Dorsolateral prefrontal cortex (tissue), 122 donors: ENCODE measurements at places on chromosomes 7 and 10.

- DNase-seq = no peak
Observed at GRCh38 chr7:143416565-143417149, 8.0 kb upstream of the EPHA1 start.

- DNase-seq = no peak
Observed at GRCh38 chr7:115477193-115477651, 553.3 kb downstream of the TFEC start.

DNA sequence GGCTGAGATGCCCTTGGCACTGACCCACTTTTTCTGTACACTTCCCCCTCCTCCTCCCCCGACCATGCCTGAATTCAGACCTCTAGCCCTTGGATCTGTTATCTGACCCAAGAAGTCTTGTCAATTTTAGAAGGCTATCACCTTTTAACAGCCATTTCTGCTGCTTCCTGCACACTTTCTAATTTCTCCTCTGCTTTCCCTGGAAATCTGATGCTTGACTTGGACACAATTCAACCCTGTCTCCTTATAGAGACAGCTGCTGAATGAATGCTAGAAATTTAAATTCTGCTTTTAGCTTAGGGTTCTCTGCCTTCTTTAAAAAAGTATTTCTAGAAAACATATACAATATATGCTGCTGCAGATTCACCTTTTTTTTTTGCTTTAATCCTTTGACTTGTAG is 417.9 kb upstream of the KLF6 start:
- no peak for DNase-seq

DNA sequence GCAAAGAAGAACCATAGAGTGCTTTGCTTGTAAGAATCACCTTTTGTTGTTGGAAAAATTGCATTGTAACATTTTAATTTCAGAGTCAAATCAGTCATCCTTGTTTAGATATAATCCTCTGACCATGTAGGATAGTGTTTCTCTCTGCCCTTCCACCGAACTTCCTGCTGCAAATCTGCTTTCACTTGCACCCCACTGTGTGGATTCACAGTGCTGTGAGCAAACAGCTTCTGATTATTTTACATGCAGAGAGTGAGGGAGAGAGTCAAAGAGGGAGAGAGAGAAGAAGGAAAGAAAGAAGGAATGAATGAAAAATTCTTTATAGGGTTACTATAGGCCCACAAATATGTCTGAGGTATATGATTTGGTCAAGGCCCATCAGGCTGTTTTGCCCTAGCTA is 30.0 kb upstream of the SEM1 start:
- DNase-seq = no peak

- DNase-seq = no peak
Observed at GRCh38 chr10:4683137-4683536, 142.9 kb upstream of the AKR1E2 start.

DNA sequence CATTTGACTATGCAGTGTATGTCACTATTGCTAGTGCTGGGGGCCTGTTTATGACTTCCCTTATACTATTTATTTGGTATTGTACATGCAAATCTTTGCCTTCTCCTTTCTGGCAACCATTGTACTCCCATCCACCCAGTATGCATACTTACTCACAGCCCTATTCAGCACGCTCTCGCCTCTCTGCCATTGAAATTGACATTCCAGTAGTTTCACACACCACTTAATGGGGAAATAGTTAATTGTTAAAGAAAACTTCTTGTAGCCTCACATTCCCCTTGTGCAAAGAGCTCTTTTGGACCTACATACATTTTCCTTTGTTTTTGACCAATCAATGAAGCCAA is 9.9 kb downstream of the CLDN12 start:
- DNase-seq = no peak

DNA sequence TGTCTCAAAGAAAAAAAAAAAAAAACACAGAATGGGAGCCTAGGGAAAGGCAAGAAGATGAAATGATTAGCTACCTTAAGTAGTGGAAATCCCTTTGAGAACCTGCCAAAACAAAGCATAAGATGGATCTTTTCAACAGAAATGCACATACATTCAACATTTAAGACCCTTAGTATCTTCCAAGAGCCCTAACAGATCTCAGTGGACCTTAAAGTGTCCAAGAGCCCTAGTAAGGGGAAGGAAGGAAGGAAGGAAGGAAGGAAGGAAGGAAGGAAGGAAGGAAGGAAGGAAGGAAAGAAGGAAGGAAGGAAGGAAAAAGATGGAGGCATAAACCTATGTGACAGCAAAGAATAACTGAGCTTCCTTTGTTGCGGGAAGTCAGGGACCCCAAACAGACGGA is 11.6 kb upstream of the MACROH2A2 start:
- DNase-seq = no peak

GRCh38 chr7:30163231-30163894 is 28.6 kb downstream of the MTURN start:
- DNase-seq = no peak

GRCh38 chr7:16344927-16345326 is 76.4 kb downstream of the CRPPA start:
- no peak for DNase-seq

- DNase-seq = no peak
Observed at GRCh38 chr7:97512441-97513207, 219.3 kb upstream of the TAC1 start.

DNA sequence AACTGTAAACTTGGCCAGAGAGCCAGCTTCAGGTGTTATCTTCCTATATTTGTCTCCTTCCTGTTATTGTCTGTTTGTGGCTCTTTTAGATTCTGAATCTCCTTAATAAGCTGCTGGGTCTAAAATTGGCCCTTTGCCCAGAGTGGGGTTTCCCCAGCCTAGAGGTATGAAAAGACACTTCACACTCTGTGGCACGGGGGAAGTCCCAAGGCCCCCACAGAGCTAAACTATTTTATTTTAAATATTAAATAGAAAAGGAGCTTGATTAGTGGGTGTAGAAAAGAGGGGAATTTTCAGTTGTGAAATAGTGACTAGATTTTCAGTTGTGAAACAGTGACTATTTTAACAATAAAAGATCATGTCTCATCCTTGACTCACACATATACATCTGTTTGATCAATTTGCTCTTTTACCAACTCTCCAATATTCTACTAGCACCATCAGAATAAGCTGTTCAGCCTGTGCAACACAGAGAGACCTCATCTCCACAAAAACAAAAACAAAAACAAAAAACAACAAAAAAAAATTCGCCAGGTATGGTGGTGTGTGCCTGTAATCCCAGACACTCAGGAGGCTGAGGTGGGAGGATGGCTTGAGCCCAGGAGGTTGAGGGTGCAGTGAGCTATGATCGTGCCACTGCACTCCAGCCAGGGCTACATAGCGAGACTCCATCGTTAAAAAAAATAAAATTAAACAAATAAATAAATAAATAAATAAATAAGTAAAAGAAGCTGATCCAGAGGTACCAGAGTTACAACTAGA is 24.9 kb upstream of the ADO start:
- no peak for DNase-seq

GRCh38 chr7:3780525-3780924 is 479.5 kb downstream of the SDK1 start:
- DNase-seq = no peak

DNA sequence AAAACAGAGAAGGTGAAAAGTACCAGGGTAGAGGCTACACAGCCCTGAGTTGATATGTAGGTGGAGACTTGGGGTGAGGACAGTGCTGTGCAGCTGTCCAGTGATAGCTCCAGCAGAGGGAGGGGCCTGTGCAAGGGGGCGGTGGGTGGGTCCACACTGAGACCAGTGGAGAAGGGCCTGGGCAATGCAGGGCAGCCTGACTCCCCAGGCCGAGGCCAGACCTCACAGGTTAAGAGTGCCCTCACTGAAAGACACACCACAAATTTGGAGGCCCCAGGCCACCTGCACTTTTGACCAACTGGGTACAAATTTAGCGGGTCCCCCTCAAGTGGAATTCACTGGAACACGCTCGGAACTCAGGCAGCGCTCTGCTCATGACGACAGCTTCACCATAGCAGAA is 6.7 kb upstream of the RASGEF1A start:
- DNase-seq = no peak

- DNase-seq = no peak
Observed at GRCh38 chr7:149310113-149310836, 48.3 kb downstream of the ZNF783 start.

DNA sequence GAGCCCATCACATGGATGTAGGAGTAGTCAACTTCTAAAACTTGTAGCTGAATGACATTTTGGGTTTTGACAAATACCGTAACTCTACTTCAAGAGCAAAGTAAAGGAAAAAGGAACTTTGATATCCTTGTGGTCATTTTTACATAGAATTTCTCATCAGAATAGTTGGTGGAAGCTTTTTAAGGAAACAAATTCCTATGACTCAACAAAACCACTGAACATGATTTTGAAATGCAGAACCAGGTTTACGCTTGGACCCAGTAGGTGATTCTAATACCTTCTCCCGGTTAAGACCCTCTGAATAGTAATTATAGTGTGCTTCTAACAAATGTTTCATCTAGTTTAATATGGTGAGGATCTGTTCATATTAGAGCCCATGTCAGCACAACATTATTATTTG is 307.8 kb downstream of the GPR37 start:
- no peak for DNase-seq

DNA sequence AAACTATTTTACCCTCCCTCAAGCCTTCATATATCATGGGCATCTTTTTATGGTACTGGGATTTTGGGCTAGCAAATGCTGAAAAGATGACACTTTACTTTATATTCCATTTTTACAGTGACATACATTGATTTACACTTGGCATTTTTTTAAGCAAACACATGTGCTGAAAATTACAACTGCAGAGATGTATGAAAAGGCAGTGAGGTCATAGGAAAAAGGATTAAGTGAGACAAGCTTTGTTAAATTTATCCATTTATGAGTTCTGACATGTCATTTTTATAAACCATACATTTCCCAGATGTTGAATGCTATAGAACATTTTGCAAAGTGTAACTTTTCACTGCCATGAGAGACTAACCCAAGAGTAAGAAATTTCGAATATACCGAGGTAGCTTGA is 68.8 kb upstream of the RSU1 start:
- DNase-seq = no peak

DNA sequence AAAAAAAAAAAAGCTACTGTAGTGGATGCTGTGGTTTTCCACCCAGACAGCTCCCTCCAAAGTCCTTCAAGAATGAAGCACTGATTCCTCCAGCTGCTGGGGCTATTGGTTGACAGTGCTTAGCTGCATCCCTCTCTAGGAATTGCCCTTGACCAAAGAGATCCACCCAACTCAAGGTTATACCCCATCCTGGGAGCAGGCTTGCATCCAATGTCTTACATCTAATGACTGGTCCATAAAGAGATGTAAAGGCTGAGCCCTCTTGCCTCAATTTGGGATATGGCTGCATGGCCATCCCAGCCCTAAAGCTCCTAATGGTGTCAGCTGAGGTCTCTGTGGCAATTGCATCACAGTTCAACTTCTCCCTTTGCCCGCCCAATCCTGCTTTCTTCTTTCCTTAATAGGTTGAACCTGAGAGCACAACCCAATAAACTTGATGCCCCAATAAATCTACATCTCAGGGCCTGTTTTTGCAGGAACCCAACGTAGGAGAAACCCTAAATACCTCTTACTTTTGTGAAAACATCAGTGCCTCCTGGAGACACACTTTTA is 4.4 kb downstream of the GPR37 start:
- no peak for DNase-seq

GRCh38 chr10:9299966-9300365 is 1245.5 kb downstream of the GATA3 start:
- DNase-seq = no peak

DNA sequence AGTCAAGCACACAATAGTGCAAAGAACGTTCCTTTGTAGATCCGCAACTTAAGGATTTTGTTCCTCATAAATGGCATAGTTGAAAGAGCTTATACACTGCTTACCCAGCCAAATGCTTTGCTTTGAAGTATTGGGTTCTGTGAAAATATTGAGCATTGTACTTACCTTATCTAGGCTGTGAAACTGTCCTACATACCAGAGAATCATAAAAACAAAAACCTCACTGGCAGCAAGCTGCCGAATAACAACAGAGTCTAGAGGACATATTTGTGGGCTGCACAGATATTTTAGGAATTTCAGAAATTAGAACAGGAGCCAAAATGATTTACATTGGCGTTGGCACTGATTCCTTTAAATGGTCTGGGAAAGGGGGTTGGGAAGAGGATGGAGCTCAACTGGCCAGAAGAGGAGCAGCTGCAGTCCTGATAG is 174.8 kb downstream of the RTKN2 start:
- no peak for DNase-seq

DNA sequence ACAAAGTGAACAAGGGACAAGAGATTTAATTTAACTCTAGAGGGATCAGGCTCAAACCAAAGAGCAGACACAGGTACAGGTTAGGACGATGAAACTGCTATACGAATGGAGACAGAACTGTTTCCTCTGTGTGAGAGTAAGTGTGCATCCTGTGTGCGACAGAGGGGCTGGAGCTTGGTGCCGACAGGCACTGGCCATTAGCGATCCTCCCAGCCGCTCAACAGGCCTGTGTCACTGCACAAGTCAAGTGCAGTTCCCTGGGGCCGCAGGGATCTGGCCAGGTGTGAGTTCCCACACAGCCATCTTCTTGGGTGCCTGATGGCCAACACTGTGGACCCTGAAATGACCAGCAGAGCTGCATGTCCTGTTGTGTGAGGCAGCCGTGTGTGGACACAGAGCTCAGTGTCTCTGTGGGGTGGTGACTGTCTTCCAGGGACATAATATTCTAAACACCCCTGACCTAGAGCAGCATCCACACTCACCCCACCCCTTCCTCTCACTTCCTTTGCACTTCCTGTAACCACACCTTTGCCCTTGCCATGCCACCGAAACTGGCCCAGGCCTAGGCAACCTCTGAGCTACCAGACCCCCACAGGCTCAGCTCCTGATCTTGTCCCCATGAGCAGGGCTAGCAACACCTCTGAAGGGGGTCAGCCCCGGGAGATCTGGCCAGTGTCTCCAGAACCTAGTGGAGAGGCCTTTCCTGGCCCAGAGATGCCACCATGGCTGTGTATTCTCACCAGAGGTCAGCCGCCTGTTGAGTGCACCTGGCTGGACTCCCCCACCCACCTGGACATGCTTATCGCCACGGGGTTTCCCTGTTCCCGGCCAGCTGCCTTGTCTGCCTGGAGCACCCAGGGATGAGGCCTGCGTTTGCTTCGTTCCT is 11.7 kb upstream of the TBRG4 start:
- no peak for DNase-seq

GRCh38 chr10:132112611-132113010 is 46.9 kb downstream of the JAKMIP3 start:
- DNase-seq = peak; percentile 27

- DNase-seq = no peak
Observed at GRCh38 chr10:7231509-7232414, 179.1 kb downstream of the SFMBT2 start.

- no peak for DNase-seq
Observed at GRCh38 chr7:27922907-27923641, 183.1 kb downstream of the TAX1BP1 start.

- no peak for DNase-seq
Observed at GRCh38 chr7:157401567-157402387, 65.0 kb downstream of the DNAJB6 start.

- no peak for DNase-seq
Observed at GRCh38 chr10:132859084-132859855, 73.3 kb upstream of the NKX6-2 start.

DNA sequence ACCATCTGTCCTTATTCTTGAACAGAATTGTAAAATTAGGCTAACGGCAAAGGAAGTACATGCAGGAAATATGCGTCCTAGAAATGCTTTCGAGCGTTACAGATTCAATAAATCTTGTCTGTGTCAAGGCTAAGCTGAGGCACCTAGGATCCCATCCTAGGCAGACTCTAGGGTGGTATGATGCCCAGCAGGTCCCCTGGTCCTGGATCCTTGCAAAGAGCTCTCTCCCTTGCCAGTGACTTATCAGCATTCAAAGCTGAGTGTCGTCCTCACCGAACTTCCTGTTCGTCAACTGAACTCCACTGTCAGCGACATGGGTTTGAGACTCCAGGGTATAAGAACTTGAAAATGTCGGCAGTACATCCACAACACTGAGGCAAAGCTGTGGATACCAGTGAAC is 61.5 kb downstream of the AKR1E2 start:
- DNase-seq = no peak
